ENCODE measurements at places on chromosomes 13 and 19.

GRCh38 chr19:18894254-18895037, 1.5 kb downstream of the CERS1 start:
- DNase-seq: peak; percentile 92

- no peak for DNase-seq
Measured at GRCh38 chr19:38900202-38900629, 447 bp downstream of the NFKBIB start.

- DNase-seq: no peak
Measured at GRCh38 chr19:32339423-32339822, 6.0 kb upstream of the ZNF507 start.

GRCh38 chr13:49238621-49239020, 9.1 kb upstream of the CDADC1 start:
- no peak for DNase-seq

DNA sequence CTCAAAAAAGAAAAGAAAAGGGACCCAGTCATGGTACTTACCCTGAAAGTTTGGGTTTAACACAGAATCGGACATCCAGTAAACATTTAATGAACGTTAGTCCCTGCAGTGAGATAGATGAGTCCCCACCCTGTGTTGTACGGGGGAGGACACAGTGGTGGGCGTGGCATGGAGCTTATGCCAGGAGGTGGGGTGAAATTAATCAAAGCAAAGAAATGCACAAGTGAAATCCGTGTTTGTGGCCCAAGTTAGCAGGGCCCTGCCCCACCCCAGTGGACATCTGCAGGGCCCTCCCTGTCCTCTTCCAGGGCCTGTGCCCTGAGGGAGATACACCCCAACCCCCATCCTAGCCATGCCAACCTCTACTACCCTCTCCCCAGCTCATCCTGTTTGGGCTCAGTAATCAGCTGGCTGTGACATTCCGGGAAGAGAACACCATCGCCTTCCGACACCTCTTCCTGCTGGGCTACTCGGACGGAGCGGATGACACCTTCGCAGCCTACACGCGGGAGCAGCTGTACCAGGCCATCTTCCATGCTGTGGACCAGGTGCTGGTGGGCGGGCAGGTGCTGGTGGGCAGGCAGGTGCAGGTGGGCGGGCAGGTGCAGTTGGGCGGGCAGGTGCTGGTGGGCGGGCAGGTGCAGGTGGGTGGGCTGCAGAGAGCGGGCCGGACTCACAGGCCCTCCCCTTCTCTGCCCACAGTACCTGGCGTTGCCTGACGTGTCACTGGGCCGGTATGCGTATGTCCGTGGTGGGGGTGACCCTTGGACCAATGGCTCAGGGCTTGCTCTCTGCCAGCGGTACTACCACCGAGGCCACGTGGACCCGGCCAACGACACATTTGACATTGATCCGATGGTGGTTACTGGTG, 3.9 kb downstream of the MCOLN1 start:
- DNase-seq: no peak

- DNase-seq: no peak
Measured at GRCh38 chr19:10984166-10984735, 23.4 kb downstream of the SMARCA4 start.

Data from D341Med (cell line).